Activated naive CD8-positive, alpha-beta T cell treated with anti-CD3 and anti-CD28 coated beads for 36 hours (primary cell): ENCODE measurements at places on chromosomes 6 and 20. TPM values are rescaled to one million over a fixed set of nuclear protein-coding genes. Genes with fewer than 3 reads are reported as not detected.

GRCh38 chr6:37876843-37877242 is 57.3 kb downstream of the ZFAND3 start:
- H3K4me3 ChIP-seq, result no peak overlapping the region
- no peak for DNase-seq
- peaks cover 26% of the 10 kb centered on the region for H3K36me3 ChIP-seq
- H3K27ac ChIP-seq, result no peak overlapping the region
- H3K4me1 ChIP-seq, result peaks cover 58% of the 10 kb centered on the region

DNA sequence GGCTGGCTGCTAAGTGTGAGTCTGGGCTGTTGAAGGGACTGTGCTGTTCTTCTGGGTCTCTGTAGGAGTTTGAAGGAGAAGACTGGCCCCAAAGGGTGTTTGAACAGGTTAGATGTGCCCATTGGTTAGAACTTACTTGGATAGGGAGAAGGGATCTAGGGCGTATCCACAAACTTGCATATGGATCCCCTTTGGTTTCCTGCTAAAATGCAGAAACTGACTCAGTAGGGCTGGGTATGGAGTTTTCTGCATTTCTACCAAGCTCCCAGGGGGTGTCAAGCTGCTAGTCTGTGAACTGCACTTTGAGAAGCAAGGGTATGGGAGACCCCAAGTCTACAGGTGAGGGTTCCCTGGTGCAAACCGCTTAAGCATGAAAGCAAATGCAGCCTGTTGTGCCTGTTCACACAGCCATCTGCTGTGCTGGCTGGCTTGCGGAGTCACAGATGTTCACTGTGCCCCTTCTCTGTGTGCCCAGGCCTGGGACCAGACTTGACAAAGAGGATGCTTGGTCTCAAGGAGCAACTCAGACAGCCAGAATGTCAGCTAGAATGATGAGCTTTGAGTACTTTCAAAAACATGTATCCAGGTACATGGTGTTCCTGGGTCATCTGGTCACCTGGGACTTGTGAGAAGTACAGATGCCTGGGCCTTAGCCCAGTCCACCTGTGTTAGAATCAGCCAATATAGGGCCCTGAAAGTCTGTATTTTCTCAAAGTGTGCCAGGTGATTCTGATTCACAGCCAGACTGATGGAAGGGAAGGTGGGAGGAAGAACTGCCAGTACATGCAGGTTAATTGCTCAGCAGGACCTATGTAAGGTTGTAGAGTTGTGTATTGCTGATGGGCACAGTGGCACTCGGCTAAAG is 7.4 kb downstream of the PPP1R16B start:
- H3K27me3 ChIP-seq, result no peaks in the 10 kb centered on the region
- DNase-seq, result no peak
- H3K4me1 ChIP-seq, result peaks cover 80% of the 10 kb centered on the region
- H3K4me3 ChIP-seq, result no peak overlapping the region

Gene ORC3
- total RNA-seq, result 35.4 TPM

GRCh38 chr20:19915111-19915798 is 101.9 kb upstream of the NAA20 start:
- no peaks in the 10 kb centered on the region for H3K36me3 ChIP-seq
- peaks cover 1% of the 10 kb centered on the region for H3K4me1 ChIP-seq
- H3K27me3 ChIP-seq, result peaks cover 9% of the 10 kb centered on the region
- no peak overlapping the region for H3K4me3 ChIP-seq
- DNase-seq, result no peak

DNA sequence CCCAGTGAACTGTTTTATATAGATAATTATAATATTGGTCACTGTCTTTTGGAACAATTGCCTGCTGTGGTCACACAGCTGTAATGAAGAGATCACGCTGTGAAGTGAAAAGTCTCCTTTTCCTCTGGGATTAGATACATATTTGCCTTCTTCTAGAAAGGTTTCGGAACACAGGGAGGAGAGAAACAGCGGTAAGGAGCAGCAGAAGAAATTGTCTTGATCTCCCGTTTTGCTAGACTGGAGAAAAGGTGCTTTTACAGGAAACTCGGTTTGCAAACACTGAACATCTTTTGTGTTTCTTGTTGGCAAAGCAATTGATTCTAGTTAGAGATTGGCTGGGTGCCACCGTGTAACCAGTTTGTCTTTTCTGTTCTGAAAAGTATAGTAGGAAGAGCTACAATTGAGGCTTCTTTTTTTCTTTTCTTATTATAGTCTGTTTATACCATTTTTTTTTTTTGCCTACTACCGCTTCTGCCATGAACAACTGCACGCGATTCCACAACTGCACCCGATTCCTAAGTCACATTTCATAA is 404.1 kb upstream of the ID4 start:
- no peaks in the 10 kb centered on the region for H3K4me1 ChIP-seq
- no peak overlapping the region for H3K4me3 ChIP-seq

DNA sequence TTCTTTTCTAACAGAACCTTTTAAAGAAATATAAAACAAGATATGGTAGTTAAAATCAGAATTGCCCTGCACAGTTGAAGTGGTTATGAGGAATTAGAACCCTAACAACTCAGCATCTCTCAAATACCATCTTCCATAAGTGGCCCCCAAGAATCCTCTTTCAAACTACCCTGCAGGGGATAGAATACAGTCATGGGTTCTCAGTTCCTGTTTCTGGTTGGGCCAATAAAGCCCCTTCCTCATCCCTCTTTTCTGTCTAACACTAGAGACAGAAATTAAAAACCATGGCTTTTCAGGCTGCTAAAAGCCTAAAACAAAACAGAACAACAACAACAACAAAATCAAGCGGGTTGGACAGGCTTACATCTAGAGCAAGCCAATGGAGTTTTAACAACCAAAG is 6.7 kb upstream of the LCA5 start:
- no peak overlapping the region for H3K4me3 ChIP-seq
- H3K36me3 ChIP-seq, result peaks cover 3% of the 10 kb centered on the region
- no peak for DNase-seq
- no peak overlapping the region for H3K27ac ChIP-seq
- H3K4me1 ChIP-seq, result peaks cover 7% of the 10 kb centered on the region

Gene OXT
- not detected for total RNA-seq

Gene SLC17A9
- total RNA-seq, result 49.7 TPM

DNA sequence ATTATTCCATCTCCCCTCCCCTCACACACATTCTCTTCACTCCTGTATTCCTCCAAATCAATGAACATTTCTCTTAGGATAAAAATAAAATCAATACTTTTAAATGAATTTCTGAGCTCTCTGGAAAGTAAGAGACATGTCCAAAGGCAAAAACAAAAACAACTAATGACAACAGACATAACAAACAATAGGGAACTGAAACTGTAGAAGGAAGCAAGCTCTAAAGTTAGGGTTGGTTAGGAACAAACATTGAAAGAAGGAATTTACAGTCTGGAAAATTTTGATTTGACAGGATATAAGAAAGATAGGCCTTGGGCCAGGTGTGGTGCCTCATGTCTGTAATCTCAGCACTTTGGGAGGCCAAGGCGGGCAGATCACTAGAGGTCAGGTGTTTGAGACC is 17.5 kb upstream of the MYCT1 start:
- no peak overlapping the region for H3K27ac ChIP-seq
- H3K4me3 ChIP-seq, result no peak overlapping the region
- no peak for DNase-seq

Gene GID8
- total RNA-seq, result 48.5 TPM
